Hippocampal formation (tissue), 2 donors: ENCODE measurements at places on chromosomes 11 and 22.

DNA sequence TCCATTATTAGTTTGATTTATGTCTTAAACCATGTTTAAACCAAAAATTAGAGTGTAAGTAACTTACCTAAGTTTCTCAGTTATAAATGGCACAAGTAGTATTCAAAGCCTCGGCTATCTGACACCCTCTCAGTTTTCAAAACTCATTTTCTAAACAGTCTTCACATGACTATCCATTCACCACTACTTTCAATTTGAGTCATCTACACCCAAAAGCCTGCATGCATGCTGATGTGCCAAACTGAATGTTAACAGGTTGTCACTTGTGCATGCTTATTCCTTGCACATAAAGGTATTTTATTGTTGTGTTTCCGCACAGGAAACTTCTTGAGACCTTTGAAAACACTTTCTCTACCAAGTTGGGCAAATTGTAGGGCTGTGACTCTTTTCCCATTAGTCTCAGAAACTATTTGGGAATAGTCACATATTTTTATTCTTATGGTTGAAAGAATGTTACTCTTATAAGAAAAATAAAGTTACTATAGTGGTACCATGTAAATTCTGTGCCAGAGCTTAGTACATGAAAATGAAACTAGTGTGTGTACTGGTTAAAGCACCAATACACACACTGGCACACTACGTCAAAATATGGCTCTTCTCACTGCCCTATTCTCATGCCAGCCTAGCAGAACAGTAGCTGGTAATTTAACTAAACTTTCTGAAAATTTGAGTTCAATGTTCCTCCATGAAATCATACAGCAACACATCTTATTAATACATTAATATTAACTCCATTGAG lies 2.2 kb upstream of the OR51E2 start:
- no peak for DNase-seq

GRCh38 chr22:49524362-49524761 lies 303.3 kb downstream of the BRD1 start:
- DNase-seq: no peak

DNA sequence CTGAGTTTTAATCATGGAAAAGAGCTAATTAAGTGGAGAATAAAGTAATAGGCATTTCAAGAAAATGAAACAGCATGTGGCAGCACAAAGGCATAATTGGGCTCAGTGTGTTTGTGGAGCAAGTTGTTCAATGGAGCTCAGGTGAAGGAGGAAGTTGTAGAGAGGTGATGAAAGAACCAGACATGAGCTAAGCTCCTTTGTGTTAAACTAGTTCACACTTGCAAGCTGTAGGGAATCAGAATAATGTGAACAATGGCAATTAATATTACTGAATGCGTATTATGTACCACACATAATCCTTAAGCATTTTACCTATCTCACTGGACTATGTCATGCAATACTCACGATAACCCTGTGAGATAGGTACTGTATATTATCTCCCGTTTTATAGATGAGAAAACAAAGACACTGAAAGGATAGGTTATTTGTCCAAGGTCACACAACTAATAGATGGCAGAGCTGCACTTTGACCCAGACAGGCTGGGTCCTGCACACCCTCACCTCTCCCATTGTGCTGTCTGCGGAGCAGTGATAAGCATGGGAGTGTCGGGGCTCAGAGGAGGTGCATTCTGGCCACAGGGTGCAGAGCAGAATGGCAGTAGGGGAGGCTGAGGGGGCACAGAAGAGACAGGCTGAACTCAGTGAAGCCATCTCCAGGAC lies 8.9 kb downstream of the OLFML1 start:
- no peak for DNase-seq

DNA sequence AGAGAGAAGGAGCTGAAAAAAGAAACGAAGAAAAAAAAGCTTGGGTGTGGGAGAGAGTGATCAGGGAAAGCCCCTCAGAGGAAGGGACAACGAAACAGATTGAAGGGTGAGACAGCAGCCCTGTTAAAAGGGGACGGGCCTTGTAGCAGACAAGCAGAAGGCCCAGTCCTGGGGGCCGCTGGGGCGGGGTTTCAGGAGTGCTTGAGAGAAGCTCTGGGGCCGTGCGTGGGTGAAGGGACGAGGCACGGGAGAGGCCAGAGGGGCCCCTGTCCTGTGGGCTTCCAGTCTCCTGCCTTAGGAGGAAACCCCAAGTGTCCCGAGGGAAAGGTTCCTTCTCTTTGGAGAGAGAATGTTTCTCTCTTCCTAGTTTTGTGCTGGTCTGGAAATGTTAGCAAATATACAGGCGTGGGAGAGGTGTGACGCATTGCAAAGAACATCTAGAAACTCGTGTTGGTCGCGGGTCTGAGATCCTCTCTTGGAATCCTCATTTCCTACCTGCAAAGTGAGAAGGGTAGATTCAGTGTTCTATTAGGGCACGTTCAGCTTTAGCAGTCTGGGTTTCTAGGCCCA lies 28.6 kb downstream of the ADAMTS15 start:
- DNase-seq: no peak

GRCh38 chr11:10072841-10073240 lies 221.2 kb downstream of the SBF2 start:
- no peak for DNase-seq

GRCh38 chr22:25754527-25755202 lies 12.7 kb downstream of the MYO18B start:
- no peak for DNase-seq
